ENCODE measurements at places on chromosomes 4 and X. TPM values are rescaled to one million over a fixed set of nuclear protein-coding genes. Genes with fewer than 3 reads are reported as not detected.

- DNase-seq, result no peak
Measured at GRCh38 chr4:174628191-174628590, 105.9 kb upstream of the HPGD start.

DNA sequence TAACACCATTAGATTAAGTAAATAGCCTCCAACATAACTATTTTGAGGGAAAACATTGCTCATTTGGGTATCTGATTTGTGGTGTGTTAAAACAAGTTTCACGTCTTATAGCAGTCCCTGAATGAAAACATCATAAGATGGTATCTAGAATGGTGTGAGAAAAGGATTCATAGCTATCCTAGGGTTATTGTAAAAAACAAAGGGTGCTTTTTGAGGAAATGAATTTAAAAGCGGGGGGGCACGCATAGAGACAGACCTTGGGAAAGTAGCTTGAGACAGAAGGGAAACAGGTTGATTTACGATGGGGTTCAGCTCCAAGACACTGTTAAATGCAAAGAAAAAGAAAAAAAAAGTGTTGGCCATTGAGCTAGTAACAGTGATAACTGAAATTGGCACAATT, 768 bp upstream of the CXCL10 start:
- DNase-seq, result no peak

DNA sequence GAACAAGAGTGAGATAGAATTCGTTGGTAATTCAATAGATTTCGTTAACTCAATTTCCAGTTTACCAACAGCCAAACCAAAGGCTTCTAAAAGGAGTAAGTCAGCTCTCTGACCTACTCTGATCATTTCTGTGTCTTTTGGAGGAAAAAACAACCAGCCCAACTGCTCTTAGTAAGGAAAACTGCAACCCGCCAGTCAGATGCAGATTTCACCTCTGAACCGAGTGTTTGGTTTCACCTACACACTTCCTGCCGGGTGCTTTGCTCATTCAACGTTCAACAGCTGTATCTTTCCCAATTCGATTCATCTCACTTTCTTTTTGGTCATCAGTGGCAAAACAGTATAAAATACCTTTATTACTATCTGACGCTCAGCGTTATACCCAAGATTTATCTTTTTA, 24.5 kb downstream of the TMSB4X start:
- DNase-seq, result no peak

- no peak for DNase-seq
Measured at GRCh38 chrX:16946971-16947562, 609 bp downstream of the REPS2 start.

DNA sequence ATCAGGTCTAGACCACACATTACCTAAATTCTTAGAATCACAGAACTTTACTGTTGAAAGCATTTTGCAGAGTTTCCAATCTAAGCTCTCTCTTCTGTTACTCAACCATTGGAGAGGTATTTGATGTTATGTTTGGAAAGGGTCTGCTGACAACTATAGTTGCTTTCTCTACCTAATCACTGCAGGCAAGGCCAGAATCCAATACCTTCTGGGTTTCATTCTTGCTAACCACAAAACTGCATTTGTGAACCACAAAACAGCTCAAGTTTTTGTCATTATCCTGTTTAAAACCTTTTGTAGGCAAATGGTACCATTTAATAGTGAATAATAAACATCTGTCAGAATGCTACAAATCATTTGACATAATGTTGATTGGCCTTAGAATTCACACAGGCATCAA, 380.1 kb downstream of the GASK1B start:
- DNase-seq, result no peak

DNA sequence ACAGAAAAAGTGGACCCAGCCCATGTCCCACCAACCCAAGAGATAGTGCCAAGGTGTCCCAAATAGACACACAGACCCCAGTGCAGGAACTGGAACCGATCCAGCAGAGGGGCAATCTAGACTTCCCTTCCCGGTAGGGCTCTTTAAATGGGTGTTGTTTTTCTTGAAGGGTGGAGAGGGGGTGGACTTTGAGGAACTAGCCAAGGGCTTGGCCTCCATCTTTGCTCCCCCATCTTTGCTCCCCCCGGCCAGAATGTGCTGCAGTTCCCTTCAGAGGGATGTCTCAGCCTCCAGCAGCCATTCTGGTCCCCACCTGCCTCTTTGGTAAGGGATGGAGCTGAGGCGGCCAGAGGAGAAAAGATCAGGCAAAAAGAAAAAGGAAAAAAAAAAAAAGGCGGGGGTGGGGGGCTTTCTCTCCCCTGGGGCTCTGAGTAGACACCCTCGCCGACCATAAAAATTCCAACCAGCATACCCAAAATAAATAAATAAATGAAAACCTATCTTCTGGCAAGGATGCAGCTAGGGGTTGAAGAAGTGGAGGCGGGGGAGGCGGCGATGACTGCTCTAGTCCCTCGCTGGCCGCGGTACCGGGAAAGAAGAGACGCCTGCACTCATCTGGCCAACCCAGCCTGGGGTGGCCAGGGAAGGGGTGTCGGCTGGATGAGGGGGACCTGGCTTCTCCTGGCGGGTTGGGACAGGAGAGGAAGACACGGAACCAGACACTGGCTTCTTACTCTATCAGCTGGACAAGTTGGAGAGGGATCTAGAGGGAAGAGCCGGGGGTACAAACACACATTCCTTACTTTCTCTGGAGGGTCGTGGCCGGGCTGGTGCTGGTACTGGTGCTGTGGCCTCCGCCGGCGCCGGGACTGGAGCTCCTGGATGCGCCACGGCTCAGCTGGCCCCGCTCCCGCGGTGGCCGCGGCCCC, 38.5 kb upstream of the IQSEC2 start:
- no peak for DNase-seq

Gene SLC6A8
- 16.8 TPM for polyA plus RNA-seq

Gene GPR119
- not detected for polyA plus RNA-seq

Gene OPHN1
- 12.7 TPM for polyA plus RNA-seq

Gene FAM47B
- not detected for polyA plus RNA-seq

Gene GPM6B
- polyA plus RNA-seq, result 10.7 TPM

Gene MAGEE2
- polyA plus RNA-seq, result 0.62 TPM

Measured in left renal pelvis (tissue), 4 donors.